GM23338 (cell line): ENCODE measurements at places on chromosomes 2 and 18. TPM values are rescaled to one million over a fixed set of nuclear protein-coding genes. Genes with fewer than 3 reads are reported as not detected.

DNA sequence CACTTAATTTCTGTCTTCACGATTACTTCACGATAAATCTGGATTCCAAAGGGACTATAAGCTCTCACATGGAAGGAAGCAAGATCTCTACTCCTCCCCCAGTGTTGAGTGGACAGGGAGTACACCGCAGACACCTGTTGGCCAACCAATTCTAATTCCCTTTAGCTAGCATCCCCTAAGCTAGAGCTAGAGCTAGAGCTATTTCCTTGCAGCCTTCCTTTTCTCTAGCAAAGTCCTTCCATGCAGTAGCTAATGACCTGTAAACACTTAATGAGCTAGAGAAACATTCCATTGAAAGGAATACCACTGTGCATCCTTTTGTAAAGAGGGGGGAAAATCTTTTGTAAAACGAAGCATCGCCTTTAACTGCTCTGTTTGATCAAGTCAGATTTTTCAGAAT is 56.5 kb downstream of the BCL11A start:
- peaks cover 39% of the 10 kb centered on the region for H3K4me1 ChIP-seq
- H3K27ac ChIP-seq = no peak overlapping the region
- no peaks in the 10 kb centered on the region for H3K36me3 ChIP-seq
- H3K4me3 ChIP-seq = no peak overlapping the region
- H3K27me3 ChIP-seq = no peaks in the 10 kb centered on the region

GRCh38 chr2:212539072-212539880 is 674 bp upstream of the ERBB4 start:
- no peaks in the 10 kb centered on the region for H3K36me3 ChIP-seq
- H3K27me3 ChIP-seq = peaks cover 63% of the 10 kb centered on the region
- peak overlapping the region; percentile 84 for H3K4me3 ChIP-seq
- H3K27ac ChIP-seq = no peak overlapping the region

DNA sequence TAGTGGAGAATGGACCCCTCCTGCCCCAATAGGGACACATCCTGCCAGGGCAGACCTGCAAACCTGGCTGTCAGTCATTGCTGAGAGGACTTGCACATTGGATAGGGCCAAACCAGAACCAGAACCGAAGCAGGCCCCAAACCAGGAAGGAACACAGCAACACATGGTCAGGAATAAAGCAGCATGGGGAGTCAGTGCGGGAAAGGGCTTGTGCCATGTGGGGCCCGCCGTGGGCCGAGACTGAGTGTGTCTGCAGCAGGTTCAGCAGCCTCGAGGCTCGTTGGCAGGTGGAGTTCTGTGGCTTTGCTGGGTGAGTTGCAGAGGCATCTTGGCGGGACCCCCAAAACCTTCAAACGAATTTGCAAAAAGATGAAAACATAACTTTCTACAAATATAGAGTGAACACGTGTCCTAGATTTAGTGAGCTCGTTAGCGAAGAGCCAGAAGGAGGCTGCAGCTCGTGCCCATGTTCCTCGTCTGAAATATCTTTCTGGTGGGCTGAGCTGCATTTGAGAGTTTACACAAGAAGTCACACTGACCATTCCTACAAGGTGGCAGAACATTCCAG is 44.9 kb upstream of the LDLRAD4 start:
- no peak for DNase-seq
- no peaks in the 10 kb centered on the region for H3K4me1 ChIP-seq
- H3K36me3 ChIP-seq = no peaks in the 10 kb centered on the region
- no peak overlapping the region for H3K27ac ChIP-seq
- H3K4me3 ChIP-seq = no peak overlapping the region
- H3K27me3 ChIP-seq = no peaks in the 10 kb centered on the region

DNA sequence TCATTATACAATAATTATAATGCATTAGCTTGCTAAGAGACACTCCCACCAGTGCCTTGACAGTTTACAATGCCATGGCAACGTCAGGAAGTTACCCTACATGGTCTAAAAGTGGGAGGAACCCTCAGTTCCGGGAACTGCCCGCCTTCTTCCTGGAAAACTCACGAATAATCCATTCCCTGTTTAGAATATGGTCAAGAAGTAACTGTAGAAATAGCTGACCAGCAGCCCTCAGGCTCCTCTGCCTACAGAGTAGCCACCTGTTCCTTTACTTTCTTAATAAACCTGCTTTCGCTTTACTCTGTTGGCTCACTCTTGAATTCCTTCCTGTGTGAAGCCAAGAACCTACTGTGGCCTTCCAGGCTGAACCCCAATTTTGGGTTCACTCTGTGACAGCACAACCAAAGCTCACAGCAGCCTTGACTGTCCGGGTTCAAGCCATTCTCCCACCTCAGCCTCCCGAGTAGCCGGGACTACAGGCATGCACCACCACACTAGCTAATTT is 20.0 kb upstream of the PTPN2 start:
- no peaks in the 10 kb centered on the region for H3K4me1 ChIP-seq
- no peaks in the 10 kb centered on the region for H3K36me3 ChIP-seq
- no peak for DNase-seq
- 0 out of 2 replicates have a peak overlapping the region, but pooled peaks have one; percentile 59 for H3K27ac ChIP-seq

DNA sequence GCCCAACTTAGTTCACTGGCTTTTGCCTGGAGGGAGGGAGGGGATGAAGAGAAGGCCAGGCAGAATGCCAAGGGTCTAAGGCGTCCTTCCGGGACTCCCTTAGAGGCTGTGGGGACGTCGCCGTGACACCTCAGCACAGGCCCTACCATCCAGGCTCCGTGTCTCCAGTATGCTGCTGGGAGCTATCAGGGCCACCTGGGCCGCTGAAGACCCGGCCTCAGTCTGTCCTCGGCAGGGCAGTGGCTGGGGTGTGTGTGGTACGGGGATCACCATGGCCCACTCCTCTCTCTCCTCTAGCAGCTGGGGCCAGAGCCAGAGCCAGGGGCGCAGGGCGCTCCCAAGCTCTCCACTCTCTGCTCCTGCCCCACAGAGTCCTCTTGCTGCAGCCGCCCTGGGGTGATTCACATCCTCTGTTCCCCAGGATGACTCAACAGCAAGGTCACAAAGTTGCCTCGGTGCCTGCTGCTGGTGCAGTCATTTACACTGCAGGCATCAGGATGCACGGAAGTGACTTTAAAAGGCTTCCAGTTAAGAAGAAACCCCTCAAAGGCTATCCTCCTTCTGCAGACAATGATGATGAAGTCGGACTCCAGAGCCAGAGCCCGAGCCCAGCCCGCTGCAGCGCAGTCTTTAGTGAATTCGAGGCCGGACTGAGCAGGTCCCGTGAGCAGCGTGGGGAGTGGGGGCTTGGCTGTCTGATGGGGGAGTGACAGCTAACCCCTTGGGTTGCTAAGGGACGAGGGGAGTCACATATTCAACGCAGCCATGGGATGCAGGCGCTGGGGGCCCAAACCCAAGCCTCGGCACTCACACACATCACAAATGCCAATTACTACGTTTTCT is 31.9 kb downstream of the SNORC start:
- no peak for DNase-seq
- H3K27me3 ChIP-seq = no peaks in the 10 kb centered on the region
- H3K27ac ChIP-seq = no peak overlapping the region
- no peaks in the 10 kb centered on the region for H3K36me3 ChIP-seq
- H3K4me1 ChIP-seq = peaks cover 7% of the 10 kb centered on the region

DNA sequence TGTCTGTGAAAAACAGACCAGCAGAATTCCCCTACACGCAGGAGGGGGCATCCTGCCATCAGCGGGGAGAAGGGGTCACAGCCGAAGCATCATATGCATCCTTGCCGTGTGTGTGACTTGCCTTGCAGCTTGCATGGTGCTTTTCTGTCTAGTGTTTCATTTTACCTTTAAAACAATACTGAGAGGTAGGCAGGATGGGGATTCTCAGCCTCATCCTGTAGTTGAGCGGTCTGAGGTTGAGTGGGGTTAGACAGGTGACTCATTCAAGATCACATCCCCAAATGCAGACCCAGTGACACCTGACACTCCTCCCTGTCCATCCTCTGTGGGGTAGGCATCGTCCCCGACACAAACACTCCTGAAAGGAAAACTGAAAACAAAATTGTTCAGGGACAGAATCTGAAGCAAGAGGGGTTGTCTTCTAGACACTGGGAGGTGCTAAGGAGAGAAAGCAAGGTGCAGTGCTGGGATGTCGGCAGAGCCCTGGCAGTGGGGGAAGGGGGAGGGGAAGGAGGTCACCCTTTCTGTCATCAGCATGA is 7.9 kb downstream of the ARL4C start:
- H3K27ac ChIP-seq = no peak overlapping the region
- no peak for DNase-seq
- peaks cover 11% of the 10 kb centered on the region for H3K4me1 ChIP-seq
- no peaks in the 10 kb centered on the region for H3K27me3 ChIP-seq
- no peak overlapping the region for H3K4me3 ChIP-seq

DNA sequence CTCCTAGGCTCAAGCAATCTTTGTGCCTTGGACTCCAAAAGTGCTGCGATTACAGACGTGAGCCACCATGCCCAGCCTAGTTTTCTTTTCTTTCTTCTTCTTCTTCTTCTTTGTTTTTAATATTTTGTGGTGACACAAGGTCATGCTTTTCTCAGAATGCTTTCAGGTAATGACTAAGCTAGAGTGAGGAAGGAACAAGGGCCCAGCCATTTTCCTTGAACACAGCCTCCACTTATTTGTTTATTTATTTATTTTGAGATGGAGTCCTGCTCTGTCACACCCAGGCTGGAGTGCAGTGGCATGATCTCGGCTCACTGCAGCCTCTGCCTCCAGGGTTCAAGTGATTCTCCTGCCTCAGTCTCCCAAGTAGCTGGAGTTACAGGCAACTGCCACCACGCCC is 74.3 kb upstream of the ST3GAL5 start:
- peaks cover 4% of the 10 kb centered on the region; the same call in 1 of the 2 replicates for H3K36me3 ChIP-seq
- H3K4me3 ChIP-seq = no peak overlapping the region
- H3K27me3 ChIP-seq = no peaks in the 10 kb centered on the region
- DNase-seq = no peak
- no peaks in the 10 kb centered on the region for H3K4me1 ChIP-seq

DNA sequence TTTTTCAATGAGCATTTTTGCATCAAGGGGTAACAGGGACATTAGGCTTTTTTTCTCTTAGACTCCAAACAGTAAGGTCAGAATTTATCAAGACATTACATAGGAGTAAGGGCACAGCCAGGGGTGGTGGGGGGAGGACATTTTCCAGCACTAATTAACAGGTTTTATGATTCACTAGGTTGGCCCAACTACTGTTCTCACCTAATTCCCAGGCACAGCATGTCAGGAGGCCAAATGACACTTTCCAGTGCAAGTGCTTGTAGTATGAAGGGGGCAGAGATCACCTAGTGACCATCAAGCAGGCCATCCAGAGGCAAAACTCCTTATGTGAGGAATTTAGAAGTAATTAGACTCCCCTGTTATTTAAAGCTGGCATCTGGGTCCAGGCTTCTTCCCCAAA is 3.9 kb upstream of the MBD2 start:
- no peak overlapping the region for H3K27ac ChIP-seq
- no peaks in the 10 kb centered on the region for H3K36me3 ChIP-seq
- H3K4me3 ChIP-seq = no peak overlapping the region
- H3K27me3 ChIP-seq = no peaks in the 10 kb centered on the region

DNA sequence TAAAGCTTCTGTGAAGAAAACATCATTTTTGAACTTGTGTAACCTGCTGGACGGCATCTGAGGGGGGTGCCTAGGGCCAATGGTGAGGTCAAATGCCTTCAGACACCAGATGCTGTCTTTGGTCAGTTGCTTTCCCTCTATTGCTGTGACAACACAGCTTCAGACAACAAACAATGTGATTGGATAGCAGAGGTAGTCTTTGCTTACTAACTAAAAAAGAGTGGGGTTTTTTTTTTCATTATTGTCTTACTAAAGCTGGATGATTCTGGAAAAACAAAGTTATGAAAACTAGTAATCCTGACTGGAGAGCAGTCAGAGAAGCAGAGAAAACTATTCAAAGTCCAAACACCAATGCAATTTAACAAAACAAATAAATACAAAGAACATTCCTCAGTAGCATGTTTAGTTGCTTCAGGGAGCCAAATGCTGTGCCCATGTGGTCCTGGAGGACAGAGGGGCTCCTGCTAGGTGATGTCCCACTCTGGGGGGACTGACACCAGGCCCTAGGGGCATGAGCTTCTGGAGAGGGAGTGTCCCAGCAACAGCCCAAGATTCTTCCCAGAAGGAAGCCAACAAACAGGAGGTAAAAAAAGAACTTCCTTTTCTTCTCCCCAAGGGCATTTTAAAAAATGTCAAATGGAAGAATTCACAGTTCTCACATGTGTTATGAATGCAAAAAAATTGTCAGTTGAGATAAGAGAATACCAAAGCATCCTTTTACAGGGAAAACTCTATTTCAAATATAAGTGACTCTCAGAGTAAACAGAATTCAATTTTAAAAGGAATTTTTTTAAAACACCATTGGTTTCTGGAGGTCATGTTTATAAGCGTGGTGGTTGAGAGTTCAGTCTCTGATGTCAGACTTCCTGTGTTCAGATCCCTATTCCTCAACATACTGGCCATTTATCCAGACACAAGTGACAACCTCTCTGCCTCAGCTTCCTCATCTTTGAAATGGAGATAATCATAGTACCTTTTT is 181.1 kb upstream of the PGAP1 start:
- H3K27me3 ChIP-seq = no peaks in the 10 kb centered on the region
- H3K27ac ChIP-seq = no peak overlapping the region
- no peak overlapping the region for H3K4me3 ChIP-seq
- peak; percentile 40 for DNase-seq
- H3K4me1 ChIP-seq = no peaks in the 10 kb centered on the region

The CCDC102B gene
- total RNA-seq = 0.16 and 1.3 TPM in 2 replicates

The BCL11A gene
- 49.2 and 57.5 TPM in 2 replicates for total RNA-seq

The IL36B gene
- not detected in 2 replicates for total RNA-seq

The RBKS gene
- total RNA-seq = 0.54 and 1.5 TPM in 2 replicates
